Umbilical cord (tissue), 2 donors: ENCODE measurements at places on chromosomes 6 and 20. TPM values are rescaled to one million over a fixed set of nuclear protein-coding genes. Genes with fewer than 3 reads are reported as not detected.
A peak's percentile ranks its signal among the peaks of the same experiment; 100 is the strongest.

- DNase-seq, result no peak
Measured at GRCh38 chr6:87692086-87692485, 9.9 kb downstream of the AKIRIN2 start.

DNA sequence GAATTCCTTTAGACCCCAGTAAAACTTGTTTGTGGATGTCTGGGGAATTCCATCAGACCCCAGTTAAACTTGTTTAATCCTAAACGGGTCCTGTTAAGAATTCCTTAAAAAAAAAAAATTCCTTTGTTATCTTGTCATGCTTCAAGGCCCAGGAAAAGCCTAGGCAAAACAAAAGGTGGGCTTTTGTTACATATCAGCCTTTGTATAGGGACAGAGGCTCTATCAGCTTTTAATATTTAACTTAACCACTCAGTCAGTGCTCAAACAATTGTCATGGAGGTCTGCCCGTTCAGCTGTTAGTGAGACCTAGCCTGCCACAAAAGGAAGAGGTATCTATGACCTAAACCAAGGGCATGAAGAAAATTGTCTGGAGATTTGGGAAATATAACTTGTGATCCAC is 53.1 kb downstream of the SLC22A1 start:
- no peak for DNase-seq

DNA sequence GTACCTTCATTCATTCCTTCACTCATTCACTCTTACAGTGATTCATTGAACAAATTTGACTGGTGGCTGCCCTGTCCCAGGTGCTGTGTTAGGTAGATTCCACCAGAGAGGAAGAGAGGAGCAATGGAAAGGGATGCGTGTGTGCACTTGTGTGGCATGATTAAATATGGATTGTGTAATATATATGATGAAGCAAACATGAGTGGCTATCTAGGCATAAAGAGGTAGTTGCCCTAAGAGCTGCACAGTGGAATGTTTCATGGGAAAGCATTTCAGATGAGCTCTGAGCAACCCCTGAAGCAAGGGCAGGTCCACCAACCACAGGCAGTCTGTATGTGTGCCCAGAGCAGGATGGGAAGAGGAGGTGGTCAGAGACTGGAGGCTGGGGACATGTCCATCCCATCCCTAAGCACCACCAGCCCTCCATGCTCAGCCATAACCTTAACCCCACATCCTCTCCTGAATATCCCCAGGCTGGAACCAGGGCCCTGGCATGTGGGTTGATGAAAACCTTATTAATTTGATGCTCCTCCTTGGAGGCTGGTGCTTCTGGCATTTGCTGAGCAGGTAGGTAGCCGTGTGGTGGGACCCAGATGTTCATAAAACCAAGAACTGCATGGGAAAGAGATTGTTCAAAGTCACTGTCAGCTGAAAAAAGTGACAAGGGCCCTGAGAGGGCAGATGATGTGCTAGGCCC is 226.2 kb downstream of the SYNDIG1 start:
- no peak for DNase-seq

DNA sequence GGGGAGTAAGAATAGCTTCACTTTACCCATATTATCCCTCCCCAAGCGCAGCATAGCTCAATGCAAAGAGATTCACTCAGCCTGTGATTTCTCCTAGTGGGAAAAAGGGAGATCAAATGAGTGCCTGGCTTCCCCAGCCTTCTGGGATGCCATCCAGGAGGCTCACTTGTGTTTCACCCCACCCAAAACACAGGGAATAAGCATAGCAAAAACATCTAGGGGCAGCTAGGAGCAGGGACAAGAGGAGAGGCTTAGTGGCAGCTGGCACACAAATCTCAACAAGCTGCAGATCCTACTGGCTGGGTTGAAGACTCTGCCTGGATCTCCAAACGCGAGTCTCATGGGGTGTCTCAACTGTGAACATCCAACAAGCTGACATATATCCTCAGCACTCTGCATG is 715.8 kb downstream of the RNF144B start:
- DNase-seq, result peak; percentile 12

DNA sequence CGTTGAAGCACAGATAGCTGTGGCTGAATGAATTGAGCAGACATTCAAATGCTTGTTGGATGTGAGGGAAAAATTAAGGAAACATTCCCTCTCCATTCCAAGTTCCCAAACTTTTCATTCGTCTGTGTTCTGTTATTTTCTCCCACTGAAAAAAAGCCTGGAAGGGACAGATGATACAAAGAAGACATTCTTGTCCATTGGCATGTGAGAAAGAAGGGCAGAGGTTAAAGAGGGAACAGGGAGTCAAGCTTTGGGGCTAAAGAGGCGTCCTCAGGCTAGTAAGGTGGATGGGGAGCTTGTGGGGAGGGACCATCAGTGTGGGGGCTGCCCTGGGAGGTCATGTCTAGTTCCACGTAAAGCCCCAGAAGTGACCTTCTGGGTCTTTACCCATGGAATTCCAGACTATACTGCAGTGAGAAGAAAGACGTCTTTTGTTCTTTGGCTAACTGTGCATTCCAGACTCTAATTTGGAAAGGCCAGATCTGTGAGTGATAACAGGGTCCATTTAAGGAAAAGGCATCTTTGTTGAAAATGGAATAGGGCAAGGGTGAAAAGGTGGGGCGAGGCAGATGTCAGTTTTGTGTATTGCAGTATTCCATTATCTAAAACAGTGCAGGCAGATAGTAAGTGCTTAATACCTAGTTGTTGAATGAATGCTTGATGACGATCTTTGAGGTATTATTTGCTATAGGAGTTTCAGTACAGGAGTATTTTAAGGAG is 117.5 kb downstream of the SOX4 start:
- no peak for DNase-seq

DNA sequence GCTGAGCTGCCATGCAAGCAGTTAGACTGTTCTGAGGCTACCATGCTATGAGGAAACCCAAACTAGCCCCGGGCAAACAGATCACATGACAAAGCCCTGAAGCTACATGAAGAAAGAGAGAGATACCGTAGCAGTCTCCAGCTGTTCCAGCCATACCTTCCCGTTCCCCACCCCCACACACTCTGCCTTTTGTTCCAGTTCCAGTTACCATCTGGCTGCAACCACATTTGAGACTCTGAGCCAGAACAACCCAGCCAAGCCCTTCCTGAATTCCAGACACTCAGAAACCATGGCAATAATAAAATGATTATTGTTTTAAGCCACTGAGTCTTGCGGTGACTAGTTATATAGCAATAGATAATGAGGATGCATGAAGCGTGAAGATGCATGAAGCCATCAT is 28.3 kb downstream of the RIN2 start:
- no peak for DNase-seq

- no peak for DNase-seq
Measured at GRCh38 chr6:85252552-85252951, 197.3 kb upstream of the NT5E start.

DNA sequence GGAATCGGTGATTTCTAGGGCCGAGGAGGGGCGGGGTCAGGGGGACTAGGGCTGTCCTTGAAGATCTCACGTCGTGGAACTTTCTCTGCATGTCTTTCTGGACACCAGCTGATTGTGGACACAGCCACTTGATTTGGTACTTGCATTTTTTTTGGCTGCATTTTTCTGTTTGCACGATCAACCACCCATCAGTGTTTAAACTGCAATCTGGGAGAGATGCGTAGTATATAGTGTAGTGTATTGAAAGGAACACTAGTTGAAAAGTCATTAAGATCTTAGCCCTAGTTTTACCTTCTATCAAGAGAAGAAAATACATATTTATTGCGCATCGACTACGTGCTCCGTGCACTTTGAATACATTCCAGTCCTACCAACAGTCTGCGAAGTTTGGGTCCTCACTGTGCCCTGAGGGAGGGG is 657 bp downstream of the NT5DC1 start:
- no peak for DNase-seq

- DNase-seq, result no peak
Measured at GRCh38 chr6:25534942-25535631, 116.9 kb upstream of the SCGN start.

DNA sequence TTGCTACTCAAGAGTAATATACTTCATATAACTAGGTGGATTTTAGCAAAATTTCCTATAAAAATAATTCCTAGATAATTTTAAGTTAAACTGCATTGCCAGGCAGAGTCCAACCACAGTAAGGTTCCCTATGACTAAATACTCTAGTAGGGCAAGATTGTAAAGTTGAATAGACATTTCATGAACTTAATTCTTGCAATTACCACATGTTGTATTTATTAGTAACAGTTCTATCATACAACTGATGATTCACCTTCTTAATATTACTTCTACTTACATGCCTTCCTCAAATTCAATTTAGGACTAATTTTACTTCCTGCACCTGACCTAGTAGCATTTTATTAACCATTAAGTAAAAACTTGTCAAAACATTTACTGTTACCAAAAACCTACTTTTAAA is 266.7 kb upstream of the THEMIS start:
- no peak for DNase-seq

- no peak for DNase-seq
Measured at GRCh38 chr20:57738484-57738883, 28.7 kb upstream of the PMEPA1 start.

DNA sequence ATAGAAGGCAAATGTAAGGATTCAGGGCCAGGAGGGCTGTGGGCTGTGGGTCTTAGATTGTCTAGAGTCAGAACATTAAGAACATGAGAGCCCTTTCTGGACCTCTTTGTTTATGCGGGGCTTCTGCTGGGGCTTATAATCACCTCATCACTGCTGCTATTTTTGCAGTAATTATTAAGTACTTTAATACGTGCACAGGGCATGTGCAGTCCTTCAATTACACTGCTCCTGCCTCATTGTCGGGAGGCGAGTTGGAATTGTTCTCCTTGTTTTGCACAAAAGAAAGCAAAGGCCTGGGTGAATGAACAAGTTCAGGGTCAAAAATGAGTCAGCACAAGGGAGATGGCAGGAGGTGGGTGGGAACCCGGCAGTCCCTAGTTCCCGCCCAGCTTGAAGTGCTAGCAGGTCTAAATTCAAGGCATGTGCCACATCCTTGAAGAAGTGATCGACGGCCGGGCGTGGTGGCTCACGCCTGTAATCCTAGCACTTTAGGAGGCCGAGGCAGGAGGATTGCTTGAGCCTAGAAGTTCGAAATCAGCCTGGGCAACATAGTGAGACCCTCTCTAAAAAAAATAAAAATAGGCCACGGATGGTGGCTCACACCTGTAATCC is 34.4 kb upstream of the PTPN1 start:
- DNase-seq, result no peak

- DNase-seq, result peak; percentile 13
Measured at GRCh38 chr6:28953585-28954258, 29.9 kb upstream of the TRIM27 start.

HUS1B gene
- total RNA-seq, result not detected

LPA gene
- total RNA-seq, result 0.24 TPM

OR2J3 gene
- 3.1 TPM for total RNA-seq

ADAM33 gene
- 71.3 TPM for total RNA-seq

ZSWIM3 gene
- 7.7 TPM for total RNA-seq
